ENCODE measurements at places on chromosomes 3 and 15.

- no peak for DNase-seq
Measured at GRCh38 chr3:18562364-18563154, 137.4 kb upstream of the SATB1 start.

DNA sequence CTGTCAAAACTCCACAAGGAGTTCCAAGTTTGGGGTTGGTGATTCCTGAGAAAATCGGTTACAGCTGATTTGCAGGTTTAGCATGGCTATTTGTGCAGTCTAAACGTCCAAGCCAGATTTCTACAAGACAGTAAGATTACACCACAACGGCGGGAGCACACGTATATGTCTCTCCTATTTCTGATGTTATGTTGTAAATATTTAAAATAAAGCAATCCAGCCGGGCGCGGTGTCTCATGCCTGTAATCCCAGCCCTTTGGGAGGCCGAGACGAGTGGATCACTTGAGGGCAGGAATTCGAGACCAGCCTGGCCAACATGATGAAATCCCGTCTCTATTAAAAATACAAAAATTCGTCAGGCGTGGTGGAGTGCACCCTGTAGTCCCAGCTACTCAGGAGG lies 106.8 kb upstream of the IGF1R start:
- no peak for DNase-seq

- no peak for DNase-seq
Measured at GRCh38 chr3:18900994-18901393, 247.3 kb upstream of the KCNH8 start.

GRCh38 chr3:30673425-30674341 lies 67.3 kb downstream of the TGFBR2 start:
- DNase-seq, result no peak

All from activated effector memory CD4-positive, alpha-beta T cell treated with Interleukin-2 at 50 U/mL for 16 hours (primary cell).